Stimulated activated CD4-positive, alpha-beta T cell treated with anti-CD3 and anti-CD28 coated beads, Interleukin-15, amount 100 ng/mL, for 1 hour (primary cell): ENCODE measurements at places on chromosomes 7 and 10.

DNA sequence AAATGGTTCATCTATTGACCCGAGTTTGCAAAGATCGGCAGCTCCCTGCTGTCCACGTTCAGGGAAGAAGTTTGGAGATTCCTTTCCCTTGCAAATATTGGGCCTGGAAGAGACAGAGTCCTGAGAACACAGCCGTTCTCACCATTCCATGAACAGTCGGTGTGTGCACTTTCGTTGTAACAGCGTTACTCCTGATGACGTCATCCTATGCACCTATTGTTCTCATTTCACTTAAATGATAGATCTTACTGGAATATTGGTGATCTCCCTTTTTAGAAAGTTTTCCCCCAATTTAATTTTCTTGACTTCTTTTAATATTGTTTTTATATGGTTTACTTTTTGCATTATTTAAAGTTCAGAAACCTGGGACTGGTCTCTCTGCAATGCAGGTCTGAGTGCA lies 320.7 kb upstream of the PFKP start:
- no peak for DNase-seq

GRCh38 chr10:88938938-88939337 lies 13.6 kb downstream of the ACTA2 start:
- no peak for DNase-seq

DNA sequence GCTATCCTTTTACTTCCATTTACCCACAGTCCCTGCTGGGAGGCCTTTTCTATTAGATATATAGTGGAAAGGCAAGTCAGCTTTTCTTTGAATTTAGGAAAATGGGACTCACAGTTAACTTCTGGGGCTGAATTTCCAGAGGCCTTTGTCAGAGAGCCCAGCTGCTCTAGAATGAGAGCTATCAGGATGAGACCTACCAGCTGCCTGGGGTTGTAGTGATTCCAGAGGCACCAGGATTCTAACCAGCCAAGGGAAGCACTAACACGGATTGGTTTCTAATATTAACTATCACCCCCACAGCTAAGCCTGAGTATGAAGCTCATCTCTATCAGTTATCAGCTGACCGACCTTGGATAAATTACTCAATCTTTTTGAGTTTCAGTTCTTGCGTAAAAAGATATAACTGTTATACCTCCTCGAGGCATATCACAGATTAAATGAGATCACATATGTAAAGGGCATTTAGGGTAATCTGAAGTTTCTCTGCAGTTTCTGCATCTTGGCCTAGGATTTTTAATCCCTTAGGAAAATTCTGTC lies 56.6 kb upstream of the CALD1 start:
- no peak for DNase-seq

GRCh38 chr7:42628054-42628453 lies 283.8 kb downstream of the C7orf25 start:
- DNase-seq, result no peak

- no peak for DNase-seq
These were observed 21.4 kb downstream of the LRRC17 start for GRCh38 chr7:102934239-102934638.

- no peak for DNase-seq
These were observed 179.1 kb upstream of the LRRTM3 start for GRCh38 chr10:66746711-66747110.

DNA sequence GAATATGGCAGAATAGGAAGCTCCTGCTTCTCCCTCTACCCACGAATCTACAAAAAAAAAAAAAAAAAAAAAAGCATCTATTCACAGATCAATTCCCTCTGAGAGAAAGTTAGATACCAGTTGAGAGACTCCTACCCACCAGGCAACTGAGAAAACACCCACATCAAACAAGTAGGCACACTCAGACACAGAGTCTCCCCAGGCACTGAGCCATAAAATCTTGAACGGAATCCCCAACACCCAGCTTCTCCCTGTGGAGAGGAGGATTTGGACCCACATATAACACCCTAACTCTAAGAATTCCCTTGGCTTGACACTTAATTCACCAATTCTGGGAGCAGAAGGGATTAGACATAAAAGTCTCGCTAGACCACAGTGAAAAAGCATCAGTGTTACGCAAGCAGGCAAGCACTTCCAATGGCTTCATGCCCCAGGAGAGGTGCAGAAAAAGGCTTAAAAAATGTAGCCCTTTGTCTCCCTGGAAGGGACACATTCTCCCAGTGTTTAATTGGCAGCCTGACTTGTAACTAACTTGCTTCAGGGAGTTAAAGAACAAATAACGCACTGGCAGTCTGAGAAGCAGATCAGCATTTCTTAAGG lies 192.2 kb downstream of the ELAPOR2 start:
- no peak for DNase-seq

GRCh38 chr7:47576866-47577306 lies 5.0 kb downstream of the TNS3 start:
- no peak for DNase-seq

- DNase-seq, result no peak
These were observed 4.3 kb downstream of the ELOVL3 start for GRCh38 chr10:102230264-102230860.

- DNase-seq, result no peak
These were observed 151.2 kb downstream of the TPST1 start for GRCh38 chr7:66356277-66356721.

DNA sequence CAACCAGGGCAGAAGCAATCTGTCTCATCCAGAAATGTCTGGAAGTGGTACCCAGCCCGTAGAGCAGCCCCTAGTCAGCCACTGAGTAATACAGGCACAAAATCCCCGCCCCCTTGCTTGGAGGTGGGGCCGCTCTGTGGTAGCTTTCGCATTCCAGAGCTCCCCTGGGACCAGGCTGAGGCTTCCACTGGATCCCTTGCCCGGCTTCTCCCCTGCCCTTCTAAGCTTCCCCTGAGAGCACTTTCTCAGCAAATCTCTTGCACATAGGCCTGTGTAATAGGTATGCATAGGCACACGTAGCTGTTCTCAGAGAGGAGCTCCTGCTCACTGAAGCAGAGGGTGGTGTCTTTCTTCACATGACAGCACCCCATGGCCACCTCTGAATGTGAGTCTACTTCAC lies 144.2 kb downstream of the BMS1 start:
- DNase-seq, result no peak

DNA sequence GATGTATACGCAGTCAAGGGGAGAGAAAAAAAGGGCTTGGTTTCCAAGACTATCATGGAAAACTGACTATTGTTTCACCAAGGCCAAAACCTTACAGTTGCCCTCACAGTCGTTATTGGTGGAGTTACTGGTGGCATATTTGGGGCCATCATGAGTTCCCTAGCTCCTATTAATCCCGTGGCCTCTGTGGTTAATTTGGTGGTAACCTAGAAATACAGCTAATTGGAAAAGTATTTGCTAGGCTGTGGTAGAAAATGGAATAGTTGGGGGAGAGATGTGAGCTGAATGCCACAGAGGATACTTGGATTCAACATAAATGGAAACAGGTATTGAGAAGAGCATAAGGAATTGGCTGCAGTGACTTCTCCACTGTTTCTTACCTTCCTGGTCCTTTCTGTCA lies 450.7 kb downstream of the KCNMA1 start:
- DNase-seq, result no peak

GRCh38 chr7:18508443-18509427 lies 13.2 kb downstream of the HDAC9 start:
- DNase-seq, result no peak

GRCh38 chr10:49080071-49080470 lies 35.3 kb downstream of the VSTM4 start:
- no peak for DNase-seq

DNA sequence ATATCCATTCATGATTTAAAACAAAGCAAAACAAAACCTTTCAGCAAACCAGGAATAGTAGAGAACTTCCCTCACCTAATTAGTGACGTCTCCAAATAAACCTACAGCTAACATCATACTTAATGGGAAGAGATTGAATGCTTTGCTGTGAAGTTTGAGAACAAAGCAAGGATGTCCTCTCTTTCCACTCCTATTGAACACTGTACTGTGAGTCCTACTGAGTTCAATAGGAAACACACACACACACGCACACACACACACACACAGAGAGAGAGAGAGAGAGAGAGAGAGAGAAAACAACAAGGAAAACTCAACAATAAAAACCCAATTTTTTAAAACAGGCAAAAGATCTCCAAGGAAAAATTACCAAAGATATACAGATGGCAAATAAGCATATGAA lies 32.3 kb downstream of the PODXL start:
- no peak for DNase-seq
